ENCODE measurements at places on chromosomes 7 and 10. TPM values are rescaled to one million over a fixed set of nuclear protein-coding genes. Genes with fewer than 3 reads are reported as not detected.

Gene CNNM1
- total RNA-seq = under 0.01 TPM

Gene DYNC1I1
- total RNA-seq = 0.45 TPM

Gene UNCX
- not detected for total RNA-seq

Gene OGDHL
- 0.12 TPM for total RNA-seq

Gene ADK
- 16.4 TPM for total RNA-seq

Gene ZP3
- total RNA-seq = 2.2 TPM

Gene GNAT3
- total RNA-seq = not detected

Gene ADAM8
- 0.60 TPM for total RNA-seq

Gene GPR15LG
- total RNA-seq = not detected
